Activated CD4-positive, alpha-beta T cell treated with anti-CD3 and anti-CD28 coated beads for 48 hours (primary cell): ENCODE measurements at places on chromosomes 3 and 15.

DNA sequence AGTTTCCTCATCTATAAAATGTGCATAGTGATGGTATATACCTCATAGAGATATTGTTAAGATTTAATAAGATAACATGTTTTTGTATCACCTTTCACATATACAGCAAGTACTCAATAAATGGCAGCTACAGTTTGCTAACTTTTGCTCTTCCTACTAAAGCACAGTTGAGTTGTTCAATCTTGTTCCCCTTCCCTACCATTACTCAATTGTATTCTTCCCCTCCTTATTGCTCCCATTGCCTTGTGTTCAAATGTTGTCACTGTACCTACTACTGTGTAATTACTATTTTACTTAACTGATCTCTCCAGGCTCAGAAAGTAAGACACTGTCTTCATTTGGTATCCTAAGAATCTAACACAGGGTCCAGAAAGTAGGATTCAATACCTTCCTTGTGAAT lies 5.5 kb downstream of the CD47 start:
- no peak for DNase-seq

DNA sequence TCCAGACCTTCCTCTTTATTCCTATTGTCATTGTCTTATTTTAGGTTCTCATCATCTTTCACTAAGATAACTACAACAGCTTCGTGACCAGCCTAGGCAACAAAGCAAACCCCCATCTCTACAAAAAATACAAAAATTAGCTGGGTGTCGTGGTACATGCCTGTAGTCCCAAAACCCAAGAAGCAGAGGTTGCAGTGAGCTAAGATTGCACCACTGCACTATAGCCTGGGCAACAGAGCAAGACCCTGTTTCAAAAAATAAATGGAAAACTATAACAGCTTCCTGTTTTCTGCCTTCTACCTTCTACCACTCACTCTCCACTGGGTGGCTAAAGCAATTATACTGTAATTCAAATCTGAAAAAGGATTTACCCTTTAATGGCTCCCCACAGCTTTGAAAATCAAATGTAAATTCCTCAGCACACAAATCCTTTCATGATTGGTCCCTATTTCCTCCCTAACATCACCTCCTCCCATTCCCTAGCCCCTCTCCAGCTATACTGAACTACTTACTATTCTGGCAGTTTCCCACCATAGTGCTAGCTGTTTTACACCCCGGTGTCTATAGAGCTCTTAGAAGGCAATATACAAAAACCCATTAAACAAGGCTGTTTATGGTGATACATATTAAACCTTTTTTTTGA lies 33.4 kb downstream of the LRRFIP2 start:
- DNase-seq: no peak

DNA sequence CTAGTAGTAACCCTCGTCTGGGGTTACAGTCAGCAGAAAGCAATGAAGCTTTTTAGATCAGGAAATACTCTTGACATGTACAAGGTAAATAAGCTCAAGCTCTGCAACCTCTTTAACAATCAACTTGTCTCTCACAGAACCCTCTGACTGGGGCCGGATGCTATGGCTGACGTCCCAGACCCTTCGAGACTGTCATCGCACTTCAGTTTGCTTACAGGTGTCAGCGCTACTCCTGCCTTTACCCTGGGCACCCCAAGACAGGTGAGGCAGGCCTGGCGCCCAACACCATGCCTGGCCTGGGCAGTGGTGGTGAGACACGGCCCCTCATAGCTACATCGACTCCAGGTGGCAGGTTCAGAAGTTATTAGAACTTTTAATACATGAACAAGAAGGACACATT lies 30.6 kb downstream of the LRRFIP2 start:
- no peak for DNase-seq

DNA sequence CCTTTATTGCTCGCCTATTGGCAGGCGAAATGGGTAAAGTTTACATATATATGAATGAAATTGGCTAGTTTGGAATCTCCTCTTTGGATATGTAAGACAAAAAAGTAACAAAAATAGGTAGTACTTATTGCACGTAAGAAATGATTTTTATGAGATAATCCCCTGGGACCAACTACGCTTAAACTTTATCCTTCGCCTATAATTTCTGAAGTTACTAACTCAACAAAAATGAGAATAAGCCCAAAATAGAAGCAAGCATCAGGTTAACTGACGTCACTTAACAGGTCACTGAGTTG lies 438 bp upstream of the SLC49A4 start:
- DNase-seq: no peak

DNA sequence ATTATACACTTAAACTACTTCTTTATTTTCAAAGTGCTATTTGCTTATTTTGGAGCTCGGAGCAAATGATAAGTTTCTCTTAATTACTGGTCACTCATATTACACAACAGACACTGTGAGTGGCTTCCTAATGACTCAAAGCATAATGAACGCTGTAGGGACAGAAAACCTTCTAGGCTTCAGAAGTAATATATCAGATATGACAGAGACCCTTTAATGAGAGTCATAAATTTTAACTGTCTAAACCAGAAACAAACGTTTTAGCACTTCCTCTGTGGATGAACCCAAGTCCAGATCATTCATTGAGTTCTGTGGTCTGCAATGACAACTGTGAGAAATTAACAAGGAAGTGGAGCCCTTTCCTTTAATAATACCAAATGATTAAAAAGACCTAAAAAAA lies 66.6 kb downstream of the ARPP21 start:
- DNase-seq: no peak

DNA sequence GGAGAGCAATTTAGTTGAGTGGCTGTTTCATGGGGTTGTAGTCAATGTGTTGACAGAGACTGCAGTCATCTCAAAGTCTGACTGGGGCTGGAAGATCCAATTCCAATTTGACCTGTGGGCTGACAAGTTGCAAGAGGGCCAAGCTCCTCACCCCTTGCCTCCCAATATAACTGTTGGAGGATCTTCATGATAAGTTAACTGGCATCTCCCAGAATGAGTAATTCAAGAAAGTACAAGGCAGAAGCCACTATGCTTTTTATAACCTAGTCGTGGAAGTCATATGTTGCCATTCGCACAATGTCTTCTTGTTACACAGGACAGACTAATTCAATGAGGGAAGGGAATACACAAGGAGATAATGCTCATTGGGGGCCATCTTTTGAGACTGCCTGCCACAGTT lies 29.1 kb downstream of the GPR15 start:
- no peak for DNase-seq

GRCh38 chr3:194928831-194929577 lies 243.3 kb downstream of the FAM43A start:
- peak; percentile 17 for DNase-seq

DNA sequence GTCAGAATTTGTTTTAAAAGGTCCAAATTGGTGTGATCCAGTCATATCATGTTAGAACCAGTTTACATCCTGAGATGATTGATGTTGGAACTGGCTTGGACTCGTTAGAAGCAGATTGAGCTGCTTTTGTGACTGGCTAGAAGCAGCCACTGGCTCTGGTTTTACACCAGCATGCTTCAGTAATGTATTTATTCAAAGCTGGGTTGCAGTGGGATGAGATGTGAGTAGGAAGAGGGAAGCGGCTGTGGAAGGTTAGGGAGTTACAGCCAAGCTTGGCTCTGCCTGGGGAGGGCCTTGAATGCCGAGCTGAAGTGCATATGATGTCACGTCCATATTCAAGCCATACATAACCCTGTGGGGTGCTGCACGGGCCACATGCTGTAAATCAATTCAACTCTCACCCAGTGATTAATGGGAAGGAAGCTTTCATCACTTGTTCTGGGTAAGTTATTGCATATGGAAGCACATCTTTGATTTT lies 104.0 kb upstream of the SMAD3 start:
- DNase-seq: no peak

GRCh38 chr3:14265246-14265962 lies 86.8 kb downstream of the LSM3 start:
- DNase-seq: no peak

DNA sequence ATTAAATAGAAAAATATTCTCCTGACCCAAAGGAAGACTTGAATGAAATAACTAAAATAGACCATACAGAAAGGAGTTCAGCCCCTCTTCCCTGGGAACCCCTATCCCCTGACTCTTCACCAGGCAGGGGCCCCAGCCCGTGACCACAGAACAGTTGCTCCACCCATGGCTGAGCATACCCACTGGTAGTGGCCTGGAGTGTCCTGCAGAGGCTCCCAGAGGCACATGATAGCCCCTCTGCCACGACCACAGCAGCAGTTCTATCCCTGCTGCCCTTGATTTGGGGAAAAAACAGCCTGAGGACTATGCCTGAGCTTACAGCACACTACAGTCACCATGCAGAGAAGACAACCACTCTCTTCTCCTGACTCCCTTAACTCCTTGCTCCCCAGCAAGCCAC lies 31.8 kb downstream of the TTC14 start:
- DNase-seq: no peak

GRCh38 chr3:68025189-68025588 lies 370.8 kb upstream of the SUCLG2 start:
- no peak for DNase-seq

- no peak for DNase-seq
Measured at GRCh38 chr3:29247088-29247745, 33.7 kb upstream of the RBMS3 start.

- DNase-seq: no peak
Measured at GRCh38 chr3:131147534-131147933, 120.9 kb downstream of the NEK11 start.

DNA sequence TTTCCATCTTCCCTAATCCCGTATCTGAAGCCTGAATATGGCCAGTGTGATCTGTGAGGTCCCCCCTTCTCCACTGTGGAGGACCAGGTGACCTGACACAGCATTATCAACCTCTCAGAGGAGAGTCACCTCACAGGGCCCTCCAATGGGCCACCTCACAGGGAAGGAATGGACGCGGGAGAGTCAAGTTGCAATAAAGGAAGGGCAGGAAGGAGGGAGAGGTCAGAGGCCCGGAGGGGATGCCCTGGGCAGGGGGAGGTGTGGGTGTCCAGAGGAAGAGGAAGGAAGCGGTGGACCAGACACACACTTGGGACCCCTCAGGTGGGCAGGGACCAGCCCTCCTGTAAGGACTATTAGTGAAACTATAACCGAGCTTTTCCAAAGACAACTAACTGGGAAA lies 14.6 kb upstream of the LRRC15 start:
- no peak for DNase-seq

DNA sequence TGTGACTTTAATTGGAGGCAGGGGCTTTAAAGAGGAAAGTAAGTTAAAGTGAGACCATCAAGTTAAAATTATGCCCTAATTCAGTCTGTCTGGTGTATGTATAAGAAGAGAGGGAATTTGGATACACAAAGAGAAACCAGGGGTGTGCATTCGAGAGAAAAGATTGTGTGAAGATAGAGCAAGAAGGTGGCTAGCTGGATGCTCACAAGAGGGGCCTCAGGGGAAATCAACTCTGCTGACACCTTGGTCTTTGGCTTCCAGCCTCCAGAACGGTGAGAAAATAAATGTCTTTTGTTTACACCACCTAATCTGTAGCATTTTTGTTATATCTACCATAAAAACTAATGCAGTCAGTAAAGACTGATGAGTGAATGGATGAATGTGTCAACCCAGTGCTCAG lies 907.3 kb upstream of the CFAP20DC start:
- DNase-seq: no peak

DNA sequence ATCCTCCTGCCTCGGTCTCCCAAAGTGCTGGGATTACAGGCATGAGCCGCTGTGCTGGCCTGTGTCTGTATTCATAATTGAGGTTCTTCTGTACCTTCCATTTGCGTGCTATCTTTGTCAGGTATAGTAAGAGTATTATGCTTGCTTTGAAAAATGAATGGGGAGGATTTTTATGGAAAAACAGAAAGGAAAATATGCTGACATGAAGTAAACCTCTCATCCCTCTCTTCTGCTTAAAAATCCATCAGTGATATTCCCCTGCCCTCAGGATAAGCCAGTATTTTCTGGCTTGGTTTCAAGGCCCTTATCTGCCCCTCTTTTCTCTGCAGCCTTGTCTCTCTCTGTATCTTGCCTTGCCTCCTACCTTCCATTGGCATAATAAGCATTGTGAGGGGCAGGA lies 80.7 kb downstream of the NR1D2 start:
- DNase-seq: no peak

- DNase-seq: no peak
Measured at GRCh38 chr15:101059381-101060341, 140.5 kb downstream of the LRRK1 start.

DNA sequence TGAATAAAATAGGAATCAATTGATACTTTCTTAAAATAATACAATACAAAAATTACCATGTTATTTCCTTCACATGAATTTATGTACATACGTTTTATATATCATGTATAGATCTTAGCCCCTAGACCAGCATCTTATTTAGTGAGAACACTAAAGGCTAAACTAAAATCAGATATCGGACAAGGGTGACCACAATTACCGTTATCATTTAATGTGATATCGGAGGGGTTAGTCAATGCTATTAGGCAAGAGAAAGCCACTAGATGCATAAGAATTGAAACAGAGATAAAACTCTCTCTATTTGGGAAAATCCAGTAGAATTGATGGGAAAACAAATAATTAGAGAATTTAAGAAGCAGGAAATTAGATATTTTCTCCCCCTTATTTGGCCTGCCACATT lies 46.5 kb upstream of the TIMP4 start:
- no peak for DNase-seq

DNA sequence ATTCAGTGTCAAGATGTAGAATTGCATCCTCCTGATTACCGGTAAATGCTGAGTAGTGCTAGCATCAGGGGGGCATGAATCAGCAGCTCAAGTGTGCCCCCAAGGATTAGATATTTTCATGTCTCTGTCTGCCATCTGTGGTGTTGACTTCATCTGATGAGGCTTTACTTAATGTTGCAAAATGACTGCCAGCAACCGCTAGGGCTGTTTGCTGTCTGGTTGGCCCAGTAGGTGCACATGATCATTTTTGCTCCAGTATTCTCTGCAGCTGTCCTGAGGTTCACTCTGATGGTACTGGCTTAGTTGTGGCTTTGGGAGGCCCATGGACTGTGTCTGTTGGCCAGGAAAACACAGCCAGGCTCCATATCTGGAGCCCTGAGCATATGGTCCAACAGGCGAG lies 316.4 kb downstream of the SOX2 start:
- DNase-seq: no peak

DNA sequence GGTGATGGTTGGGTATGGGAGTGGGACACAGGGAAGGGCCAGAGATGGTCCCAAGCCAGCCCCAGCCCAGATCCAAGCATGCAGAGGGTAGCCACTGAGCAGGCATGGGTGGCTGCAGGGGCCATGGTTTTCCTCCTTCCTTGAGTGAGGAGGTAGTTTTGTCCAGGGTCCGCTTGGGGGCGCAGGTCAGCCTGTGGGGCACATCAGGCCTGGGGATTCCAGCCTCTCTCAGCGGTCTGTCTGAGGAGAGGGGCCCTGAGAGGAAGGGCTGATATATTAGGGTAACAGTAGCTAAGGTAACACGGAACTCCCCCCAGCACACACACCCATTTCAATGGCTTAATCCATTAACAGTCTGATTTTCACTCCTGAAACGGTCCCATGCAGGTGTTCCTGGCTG lies 22.7 kb upstream of the LCTL start:
- no peak for DNase-seq

GRCh38 chr3:155233213-155233612 lies 60.3 kb downstream of the STRIT1 start:
- no peak for DNase-seq

DNA sequence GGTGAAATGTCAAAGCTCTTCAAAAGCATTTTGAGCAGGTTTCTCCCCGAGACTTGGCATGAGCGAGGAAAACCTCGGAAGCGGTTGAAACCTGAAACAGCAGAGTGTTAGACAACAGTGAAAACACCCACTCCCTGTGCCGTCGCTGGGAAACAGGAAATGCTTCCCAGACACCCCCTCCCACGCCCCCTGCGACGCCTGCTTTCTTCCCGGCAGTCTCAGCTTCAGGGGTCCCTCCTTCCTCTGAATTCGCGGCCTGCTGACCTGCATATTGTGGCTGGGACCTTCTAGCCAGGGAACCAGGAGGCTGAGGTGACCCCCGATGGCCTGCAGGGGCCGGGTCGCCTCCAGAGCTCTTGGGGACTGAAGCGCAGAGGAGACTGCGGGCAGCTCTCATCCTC lies 250.6 kb upstream of the LYSMD4 start:
- DNase-seq: no peak
